ENCODE measurements at places on chromosomes 7 and 10. TPM values are rescaled to one million over a fixed set of nuclear protein-coding genes. Genes with fewer than 3 reads are reported as not detected.

KCNH2 gene
- 0.32 TPM for total RNA-seq

TBC1D12 gene
- total RNA-seq, result 13.2 TPM

SPAM1 gene
- not detected for total RNA-seq

FRMD4A gene
- total RNA-seq, result 188 TPM

SSMEM1 gene
- 0.39 TPM for total RNA-seq

HERC4 gene
- 59.1 TPM for total RNA-seq
